Activated naive CD8-positive, alpha-beta T cell treated with anti-CD3 and anti-CD28 coated beads for 36 hours (primary cell): ENCODE measurements at places on chromosomes 5 and 9.

DNA sequence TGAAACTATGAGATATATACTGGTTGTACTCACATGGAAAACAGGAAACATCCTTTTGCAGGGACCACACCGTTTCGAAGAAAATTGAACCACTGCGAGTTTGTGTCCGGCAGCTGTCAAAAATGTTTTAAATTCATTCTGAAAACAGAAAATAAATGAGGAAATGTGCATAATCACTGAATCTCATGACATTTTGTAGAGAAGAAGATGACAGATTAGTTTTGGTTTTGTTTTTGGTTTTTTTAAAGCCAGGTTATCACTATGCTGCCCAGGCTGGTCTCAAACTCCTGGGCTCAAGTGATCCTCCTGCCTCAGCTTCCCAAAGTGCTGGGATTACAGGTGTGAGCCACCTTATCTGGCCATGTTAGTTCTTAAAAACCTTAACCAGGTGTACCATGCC, 3.5 kb downstream of the TXNDC8 start:
- DNase-seq = no peak

GRCh38 chr9:121889990-121890563, 203.0 kb downstream of the TTLL11 start:
- DNase-seq = no peak

DNA sequence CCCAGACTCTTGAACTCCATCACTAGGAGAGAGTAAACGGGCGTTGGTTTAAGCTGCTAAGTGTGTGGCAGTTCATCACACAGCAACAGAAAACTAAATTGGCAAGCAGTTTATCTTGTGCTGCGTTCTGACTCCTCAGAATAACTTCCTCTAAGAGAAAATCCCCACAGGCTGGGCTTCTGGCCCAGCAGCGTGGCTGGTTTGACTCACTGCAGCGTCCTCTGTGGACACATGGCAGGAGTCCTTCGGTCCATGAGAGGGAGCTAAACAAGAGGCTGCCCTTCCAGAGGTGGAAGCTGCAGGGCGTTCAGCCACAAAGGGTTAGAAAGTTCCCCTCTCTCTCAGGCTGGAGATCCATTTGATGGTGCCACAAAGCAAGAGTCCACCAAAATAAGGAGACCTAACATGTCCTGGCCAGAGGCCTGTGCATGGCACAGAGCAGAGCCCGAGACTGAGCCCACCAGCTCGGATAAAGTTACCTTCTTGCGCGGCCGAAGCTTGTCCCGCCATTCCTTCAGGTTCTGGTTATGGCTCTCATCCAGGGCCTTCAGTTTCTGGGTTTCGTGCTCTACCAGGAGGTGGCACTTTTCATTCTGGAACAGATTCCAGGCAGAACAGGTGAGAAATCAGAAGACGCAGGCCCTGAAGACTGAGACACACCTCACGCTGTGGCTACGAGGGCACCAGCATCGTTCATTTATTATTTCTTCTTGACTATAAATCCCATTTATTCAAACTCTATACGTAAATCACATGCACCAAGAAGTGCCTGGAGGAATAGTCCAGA, 46.2 kb upstream of the FBXW11 start:
- no peak for DNase-seq

GRCh38 chr9:757246-757881, 84.1 kb upstream of the DMRT1 start:
- no peak for DNase-seq

GRCh38 chr5:59430066-59430685, 463.4 kb downstream of the PDE4D start:
- no peak for DNase-seq

DNA sequence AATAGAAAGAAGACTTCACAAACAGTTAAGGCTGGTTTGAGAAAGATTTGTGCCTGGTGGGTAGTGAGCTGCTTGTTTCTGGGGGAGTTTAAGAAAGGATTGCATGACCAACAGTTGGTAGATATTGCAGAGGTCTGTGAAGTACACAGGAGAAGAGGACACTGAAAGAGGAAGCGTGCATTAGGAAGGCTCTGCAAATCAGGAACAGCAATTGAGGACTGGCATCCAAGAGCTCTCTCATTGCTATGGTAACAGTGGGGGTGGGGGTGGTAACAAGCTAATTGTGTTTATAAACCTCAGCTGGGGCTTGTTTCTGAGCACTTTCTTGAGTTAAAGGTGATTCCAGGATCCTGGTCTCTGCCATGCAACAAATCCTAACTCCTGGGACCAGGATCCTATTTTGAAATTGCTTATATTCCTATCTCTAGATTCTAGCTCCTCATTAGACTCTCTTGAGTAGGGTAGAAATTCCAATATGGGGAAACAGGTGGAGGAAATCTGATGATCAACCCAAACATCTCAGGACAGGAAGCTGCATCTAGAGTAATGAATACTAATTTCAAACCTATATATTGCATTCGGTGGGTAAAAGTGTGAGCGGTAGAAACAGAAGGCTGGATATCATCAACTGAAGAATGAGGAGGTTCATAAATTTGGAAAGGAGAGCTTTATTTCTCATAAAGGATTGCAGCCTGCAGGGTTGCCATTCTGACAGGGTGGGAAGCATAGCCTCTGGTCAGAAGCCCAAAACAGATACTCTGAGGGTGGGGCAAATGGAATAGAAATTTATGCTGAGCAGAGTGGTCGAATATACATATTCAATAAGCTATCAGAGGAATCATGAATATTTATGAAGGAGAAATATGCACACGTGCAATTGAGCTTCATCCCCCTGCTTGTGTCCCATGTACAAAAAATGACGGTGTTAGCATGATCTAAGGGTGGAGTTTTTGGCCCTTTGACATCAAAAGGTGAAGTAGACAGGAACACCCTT, 79.4 kb downstream of the PTTG1 start:
- no peak for DNase-seq

DNA sequence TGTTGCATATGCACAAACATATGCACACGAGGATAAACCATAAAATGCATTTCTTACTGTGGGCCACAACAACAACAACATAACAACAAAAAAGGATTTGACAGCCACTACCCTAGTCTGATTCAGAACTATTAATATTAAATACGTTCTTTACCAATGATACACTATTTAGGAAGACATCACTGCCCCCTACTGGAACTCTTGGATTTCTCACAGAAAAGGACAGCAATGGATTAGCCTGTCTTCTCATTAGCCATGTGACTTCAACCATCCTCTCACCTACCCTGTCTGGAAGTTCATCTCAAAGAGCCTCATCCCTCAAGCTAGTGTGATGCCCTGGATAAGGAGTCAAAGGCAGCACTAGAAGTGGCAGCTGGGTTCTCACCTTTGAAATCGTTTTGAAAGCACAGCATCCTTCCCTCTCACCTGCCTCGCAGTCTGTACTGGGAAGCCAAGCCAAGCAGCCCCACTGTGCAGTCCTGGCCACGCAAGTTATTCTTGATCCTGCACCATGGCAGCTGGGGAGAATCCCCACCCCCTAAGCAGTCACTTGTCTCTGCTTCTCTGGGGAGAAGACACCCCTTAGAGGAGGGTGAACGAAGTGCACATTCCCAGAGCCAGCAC, 64.6 kb downstream of the SH3TC2 start:
- no peak for DNase-seq

DNA sequence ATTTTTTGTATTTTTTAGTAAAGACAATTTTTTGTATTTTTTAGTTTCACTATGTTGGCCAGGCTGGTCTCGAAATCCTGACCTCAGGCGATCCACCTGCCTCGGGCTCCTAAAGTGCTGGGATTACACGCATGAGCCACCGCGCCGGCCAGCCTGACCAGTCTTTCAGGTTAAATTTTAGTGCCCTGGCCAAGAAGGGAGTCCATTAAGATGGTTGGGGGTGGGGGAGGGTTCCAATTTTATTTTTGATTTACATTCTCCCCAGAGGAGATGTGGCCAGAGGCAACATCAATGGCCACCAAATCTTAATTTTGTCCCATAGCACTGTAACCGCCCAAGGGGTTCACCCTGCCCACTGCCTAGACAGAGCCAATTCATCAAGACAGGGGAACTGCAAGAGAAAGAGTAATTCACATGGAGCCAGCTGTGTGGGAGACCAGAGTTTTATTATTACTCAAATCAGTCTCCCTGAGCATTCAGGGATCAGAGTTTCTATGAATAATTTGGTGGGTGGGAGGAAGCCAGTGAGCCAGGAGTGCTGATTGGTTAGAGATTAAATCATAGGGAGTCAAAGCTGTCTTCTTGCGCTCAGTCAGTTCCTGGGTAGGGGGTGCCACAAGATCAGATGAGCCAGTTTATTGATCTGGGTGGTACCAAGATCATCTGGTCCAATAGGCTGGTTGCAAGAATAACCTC, 24.7 kb downstream of the TBCA start:
- no peak for DNase-seq

- no peak for DNase-seq
These were observed 70.5 kb downstream of the FOXD1 start for GRCh38 chr5:73378070-73378469.

GRCh38 chr5:125750147-125750860, 672.9 kb upstream of the GRAMD2B start:
- no peak for DNase-seq

GRCh38 chr9:18770131-18770908, 262.7 kb downstream of the SAXO1 start:
- no peak for DNase-seq
